ENCODE measurements at places on chromosomes 6 and 20.

- no peak for DNase-seq
These were observed 32.5 kb downstream of the POFUT1 start for GRCh38 chr20:32240205-32240604.

DNA sequence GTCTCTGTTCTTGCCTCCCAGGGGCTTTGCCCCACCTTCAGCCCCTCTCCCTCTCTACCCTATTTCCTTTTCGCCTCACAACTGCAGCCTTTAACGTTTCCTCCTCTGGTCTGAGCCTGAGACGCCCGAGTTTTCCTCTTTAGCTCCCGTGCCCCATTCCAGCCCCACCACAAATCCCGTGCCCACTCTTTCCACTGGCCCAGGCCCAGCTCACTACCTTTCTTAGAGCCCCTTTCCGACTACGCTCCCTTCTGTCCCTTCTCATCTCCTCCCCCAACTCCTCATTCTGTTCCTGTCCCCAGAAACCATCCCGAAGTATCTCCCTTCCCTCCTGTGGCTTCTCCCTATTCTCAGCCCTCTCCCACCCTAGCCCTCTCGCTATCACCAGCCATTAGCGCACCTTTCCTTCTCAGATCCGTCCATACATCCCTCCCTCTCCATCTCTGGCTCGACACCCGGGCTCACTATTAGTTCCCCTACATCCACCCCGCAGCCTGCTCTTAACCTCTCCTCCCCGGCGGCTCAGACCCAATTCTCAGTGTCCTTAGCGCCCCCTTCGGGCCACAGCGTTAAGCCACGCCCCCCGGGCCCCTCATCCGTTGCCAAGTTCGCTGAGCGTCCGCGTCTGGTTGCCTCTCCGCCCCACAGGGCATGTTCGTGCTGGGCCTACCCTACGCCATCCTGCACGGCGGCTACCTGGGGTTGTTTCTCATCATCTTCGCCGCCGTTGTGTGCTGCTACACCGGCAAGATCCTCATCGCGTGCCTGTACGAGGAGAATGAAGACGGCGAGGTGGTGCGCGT, 2.7 kb downstream of the SLC32A1 start:
- DNase-seq: no peak

DNA sequence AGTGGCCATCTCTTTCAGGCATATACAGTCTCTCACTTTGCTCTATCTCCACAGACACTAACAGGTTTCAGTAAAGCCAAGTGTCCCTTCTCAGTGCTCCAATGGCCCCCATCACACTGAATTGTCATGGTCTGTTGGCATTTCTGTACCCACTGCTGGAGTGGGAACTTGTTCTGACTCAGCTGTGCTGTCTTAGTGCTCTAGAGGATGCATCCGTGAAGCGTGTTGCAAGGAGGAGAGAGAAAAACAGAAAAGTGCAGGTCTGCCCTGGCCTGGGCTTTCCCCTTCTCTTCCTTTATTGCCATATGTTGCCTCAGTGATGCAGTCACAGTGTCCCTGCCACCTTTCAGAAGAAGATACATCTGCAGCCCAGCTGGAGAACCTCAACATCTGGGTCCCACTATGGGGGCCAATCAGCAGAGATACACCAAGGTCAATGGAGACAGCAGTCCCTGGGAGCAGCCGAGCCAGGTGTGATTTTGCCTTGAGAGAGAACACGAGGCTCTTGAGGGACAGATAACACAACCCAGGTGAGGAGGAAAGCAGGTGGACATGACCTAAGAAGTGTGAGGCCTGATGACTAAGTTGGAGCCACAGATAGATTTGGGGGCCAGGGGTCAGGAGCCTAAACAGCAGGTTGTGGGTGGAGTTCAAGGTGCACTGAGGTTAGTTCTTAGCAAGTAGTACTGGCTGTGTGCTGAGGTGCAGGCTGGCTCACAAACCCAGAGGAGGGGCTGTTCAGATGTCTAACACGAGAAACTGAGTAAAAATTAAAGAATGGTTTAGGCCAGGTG, 5.6 kb upstream of the PLCG1 start:
- DNase-seq: no peak

DNA sequence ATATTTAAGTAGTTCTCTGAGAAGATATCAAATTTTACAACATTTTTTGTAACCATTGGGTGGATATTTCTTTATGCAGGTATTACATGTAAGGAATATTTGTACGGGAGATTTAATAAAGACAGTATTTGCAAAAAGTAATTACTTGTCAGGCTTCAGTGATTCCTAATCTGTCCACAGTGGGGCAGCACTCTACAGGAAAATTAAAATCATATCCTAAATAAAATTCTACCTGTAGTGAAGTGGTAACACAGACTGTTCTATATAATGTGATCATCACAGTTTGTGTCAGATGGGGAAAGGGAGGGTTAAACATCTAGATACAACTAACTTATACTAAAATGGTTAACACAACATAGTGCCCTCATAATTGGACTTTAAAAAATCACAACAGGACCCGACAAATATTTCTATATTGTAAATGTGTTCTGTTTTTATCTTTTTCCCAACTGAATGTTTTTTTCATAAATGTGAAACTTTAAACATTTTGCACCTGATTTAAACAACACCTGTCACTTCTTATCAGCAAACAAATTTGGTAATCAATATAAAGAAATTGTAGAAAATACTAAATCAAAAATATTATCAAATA, 145.6 kb upstream of the MANEA start:
- DNase-seq: no peak

GRCh38 chr6:74551896-74552295, 654.0 kb downstream of the COL12A1 start:
- DNase-seq: no peak

- no peak for DNase-seq
These were observed 28.4 kb downstream of the PRDM1 start for GRCh38 chr6:106114492-106114891.

GRCh38 chr20:13337090-13337784, 116.2 kb downstream of the ISM1 start:
- no peak for DNase-seq

DNA sequence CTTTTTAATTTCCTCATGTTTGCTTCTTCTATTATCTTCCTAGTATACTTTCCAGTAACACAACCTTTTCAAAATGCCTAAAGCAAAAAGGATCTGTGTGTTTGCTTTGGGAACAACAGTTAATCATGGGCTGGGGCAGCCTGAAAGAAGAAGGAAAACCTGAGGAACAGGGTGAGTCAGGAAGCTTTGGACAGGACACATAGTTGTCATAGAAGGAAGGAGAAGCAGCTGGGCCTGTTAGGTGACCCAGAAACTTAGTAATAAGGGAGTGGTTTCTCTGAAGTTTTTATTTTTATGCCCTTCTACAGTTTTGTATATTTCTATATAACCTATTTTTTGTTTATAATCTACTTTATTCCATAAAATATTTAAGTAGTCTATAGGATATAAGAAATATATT, 61.4 kb downstream of the CD24 start:
- no peak for DNase-seq

GRCh38 chr6:142088858-142089216, 43.9 kb upstream of the GJE1 start:
- DNase-seq: no peak

DNA sequence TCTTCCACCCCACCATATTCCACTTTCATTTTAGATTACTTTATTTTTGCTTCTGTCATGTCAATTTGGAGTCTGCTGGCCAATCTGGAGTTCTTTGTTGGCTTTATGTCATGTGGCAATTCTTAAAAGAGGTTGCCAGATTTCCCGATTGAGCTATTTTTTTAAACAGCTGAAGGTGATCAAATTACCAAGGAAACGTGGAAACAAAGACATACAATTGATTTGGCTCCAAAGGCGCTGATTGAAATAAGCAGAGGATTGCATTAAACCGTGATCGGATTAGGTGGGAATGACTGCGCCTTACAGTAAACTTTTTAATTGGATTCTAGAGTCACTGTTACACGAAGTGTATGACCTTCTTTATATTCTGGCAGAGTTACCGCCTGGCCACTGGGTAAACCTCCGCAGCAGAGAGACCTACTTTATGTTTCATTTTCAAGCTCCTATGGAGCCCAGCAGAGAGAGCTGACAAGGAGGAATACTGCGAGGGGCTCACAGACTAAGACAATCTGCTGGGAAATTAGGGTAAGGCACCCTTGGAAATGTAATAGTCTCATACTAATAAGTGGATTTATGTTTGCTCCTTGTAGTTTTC, 37.9 kb downstream of the SIM1 start:
- DNase-seq: no peak

DNA sequence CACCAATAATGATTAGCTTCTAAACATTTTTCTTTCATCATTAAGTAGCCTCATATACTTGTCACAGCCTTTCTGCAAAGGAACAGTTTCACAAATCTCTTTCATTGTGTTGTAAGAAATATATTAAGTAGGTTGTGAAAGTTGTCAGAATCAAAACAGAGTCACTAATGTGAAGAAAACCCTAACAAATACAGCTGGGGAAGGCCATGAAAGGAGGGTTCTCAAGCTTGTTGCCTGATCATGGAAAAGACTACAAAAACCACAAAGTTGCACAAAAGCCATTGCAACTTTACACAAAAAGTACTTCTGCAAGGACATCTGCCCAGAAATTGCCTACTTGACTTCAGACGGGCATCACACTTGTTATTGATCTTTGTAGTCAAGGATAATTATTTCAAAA, 216.1 kb downstream of the ALDH8A1 start:
- DNase-seq: no peak

DNA sequence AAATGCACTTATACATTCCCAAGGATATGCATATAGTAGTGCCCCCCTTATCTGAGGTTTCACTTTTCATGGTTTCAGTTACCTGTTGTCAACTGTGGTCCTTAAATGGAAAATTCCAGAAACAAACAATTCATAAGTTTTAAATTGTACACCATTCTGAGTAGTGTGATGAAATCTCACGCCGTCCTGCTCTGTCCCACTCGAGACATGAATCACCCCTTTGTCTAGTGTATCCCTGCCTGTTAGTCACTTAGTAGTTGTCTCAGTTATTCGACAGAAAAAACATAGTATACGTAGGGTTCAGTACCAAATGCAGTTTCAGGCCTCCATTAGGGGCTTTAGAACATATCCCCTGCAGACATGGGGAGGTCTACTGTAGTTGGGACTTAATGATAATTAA, 57.0 kb downstream of the MAP1LC3A start:
- DNase-seq: no peak

GRCh38 chr6:24157886-24158285, 31.9 kb downstream of the NRSN1 start:
- no peak for DNase-seq

GRCh38 chr6:131669891-131670290, 31.3 kb downstream of the OR2A4 start:
- DNase-seq: no peak

DNA sequence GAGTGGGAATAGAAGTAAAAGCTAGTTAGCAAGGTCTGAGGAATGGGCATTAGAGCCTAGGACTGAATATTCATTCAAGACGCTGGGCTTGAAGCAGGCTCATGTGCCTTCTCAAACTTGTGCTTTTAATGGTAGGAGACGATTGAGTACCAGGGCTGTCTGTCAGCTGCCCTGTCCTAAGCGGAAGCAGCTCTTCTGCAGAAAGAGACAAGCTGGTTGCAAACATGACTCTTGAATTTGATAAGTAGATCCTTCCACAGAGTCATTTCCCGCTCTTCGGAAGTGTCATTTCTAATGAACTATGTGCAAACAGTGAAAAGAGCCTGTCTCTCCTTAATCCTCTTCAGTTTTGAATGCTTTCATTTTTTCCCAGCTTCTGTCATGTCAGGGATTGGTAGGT, 176.4 kb downstream of the TFAP2B start:
- no peak for DNase-seq

GRCh38 chr6:6284221-6284966, 36.1 kb downstream of the F13A1 start:
- no peak for DNase-seq

DNA sequence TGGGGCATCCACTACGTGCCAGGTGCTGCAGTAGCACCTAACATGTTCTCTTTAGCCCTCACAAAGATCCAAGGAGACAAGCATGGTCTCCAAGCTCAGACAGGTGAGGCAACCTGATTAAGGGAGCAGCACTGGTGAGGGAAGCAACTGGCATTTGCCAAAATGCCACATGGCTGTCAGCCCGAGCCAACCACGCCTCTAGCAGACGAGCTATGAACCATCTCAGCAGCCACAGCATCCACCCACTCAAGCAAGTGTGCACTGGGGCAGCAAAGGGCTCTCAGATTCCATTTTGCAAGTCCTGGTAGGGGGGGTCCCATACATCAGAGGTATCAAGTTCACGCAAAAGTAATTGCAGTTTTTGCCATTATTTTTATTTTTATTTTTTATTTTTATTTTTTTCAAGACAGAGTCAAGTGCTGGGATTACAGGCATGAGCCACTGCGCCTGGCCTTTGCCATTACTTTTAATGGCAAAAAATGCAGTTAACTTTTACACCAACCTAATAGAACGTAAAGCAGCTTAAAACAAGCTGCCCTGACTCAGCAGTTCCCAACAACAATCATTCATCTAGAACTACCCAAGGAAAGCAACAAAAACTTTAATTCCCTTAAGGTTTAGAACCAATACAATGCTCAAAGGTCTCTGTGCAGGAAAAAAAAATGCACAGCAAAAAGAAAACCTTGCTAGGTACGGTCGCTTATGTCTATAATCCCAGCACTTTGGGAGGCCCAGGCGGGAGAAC, 36.3 kb upstream of the SPDEF start:
- no peak for DNase-seq
